Smooth muscle cell of trachea (primary cell): ENCODE measurements at places on chromosomes 2 and 18. TPM values are rescaled to one million over a fixed set of nuclear protein-coding genes. Genes with fewer than 3 reads are reported as not detected.

The EFEMP1 gene
- 421 and 627 TPM in 2 replicates for total RNA-seq

The CCDC178 gene
- total RNA-seq, result 0.29 and 0.33 TPM in 2 replicates

The ALPP gene
- total RNA-seq, result under 0.01 TPM in 1 of 2 replicates, not detected in the other

The LOXHD1 gene
- total RNA-seq, result not detected in 2 replicates

The TCF23 gene
- not detected in 2 replicates for total RNA-seq

The TEX44 gene
- total RNA-seq, result not detected in 2 replicates

The FBXO48 gene
- 0.29 and 0.33 TPM in 2 replicates for total RNA-seq

The RNF125 gene
- 1.2 and 1.5 TPM in 2 replicates for total RNA-seq
